ENCODE measurements at places on chromosomes 6 and 20.

DNA sequence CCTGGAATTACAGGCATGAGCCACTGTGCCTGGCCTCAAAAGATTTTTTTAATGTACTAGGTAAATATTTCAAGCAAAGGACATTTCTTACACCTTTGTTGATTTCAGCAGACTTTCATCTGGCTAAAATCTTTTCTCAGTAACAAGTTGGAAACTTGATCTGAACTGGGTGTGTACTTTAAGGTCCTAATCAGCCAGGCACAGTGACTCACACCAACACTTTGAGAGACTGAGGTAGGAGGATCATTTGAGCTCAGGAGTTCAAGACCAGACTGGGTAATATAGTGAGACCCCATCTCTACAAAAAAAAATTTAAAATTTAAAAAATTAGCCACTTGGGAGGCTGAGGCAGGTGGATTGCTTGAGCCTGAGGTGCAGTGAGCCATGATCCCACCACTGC is 7.0 kb upstream of the RALGAPA2 start:
- no peak for DNase-seq

DNA sequence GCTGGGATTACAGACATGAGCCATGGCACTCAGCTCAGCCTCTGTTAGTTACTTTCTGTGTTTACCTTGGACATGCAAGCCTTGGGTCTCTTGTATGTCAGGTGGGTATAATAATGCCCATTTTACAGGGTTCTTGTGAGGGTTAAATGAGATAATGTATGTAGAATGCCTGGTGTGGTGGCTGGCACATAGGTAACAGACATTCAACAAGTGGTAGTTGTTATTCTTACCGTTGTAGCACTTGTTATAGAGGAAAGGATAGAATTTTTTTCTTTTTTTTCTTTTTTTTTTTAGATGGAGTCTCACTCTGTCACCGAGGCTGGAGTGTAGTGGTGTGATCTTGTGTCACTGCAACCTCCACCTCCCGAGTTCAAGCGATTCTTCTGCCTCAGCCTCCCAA is 8.0 kb upstream of the KIF13A start:
- no peak for DNase-seq

GRCh38 chr6:129889580-129889979 is 28.5 kb upstream of the TMEM244 start:
- no peak for DNase-seq

- DNase-seq = no peak
These were observed 64.8 kb upstream of the SMIM8 start for GRCh38 chr6:87257565-87257964.

- no peak for DNase-seq
These were observed 277.1 kb upstream of the ECI2 start for GRCh38 chr6:4412488-4412887.

DNA sequence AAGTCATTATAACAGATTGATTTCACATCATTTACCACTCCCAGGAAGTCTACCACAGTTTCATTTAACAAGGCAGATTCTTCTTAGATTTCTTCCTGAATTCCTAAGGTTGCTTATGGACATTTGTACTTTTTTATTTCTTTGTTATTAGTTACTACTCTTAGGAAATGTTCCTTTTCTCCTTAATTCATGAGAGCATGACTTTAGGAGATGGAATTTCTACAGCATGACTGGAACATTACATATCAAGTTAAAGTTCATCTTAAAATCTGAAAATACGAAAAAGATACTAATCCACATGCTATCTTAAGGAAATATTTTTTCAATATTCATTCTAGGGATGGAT is 22.3 kb downstream of the CNKSR3 start:
- no peak for DNase-seq

- no peak for DNase-seq
These were observed 74.6 kb upstream of the RREB1 start for GRCh38 chr6:7033202-7033601.

DNA sequence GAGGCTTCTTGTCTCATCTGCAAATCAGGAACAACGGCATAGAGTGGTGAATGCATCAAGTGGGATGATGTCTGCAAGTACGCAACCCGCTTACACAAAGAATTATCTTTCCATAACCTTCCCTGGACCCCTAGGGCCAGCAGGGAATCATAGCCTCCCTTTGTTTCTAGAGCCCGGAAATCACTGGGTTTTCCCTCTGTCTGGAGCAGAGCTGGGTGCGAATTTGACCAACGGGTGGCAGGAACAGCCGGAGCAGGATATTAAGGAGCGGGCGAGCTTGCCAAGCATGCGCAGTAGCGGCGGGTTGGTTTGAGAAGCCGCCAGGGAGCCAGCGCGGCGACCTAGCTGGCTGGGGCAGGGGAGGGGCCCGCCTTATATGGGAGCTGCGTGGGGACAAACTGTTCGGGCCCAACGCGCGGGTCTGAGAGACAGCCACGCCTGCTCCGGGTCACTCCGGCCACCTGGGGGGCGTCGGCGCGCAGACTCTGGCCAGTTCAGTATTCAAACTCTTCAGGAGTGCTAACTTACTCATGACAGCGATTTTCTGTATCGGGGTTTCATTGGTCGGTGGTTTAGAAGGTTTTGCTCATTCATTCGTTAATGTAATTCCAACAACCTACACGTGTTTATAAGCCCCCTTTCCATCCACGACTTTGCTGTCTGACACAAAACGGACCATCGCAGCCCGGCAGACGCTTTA is 1.6 kb upstream of the KIF16B start:
- DNase-seq = no peak

DNA sequence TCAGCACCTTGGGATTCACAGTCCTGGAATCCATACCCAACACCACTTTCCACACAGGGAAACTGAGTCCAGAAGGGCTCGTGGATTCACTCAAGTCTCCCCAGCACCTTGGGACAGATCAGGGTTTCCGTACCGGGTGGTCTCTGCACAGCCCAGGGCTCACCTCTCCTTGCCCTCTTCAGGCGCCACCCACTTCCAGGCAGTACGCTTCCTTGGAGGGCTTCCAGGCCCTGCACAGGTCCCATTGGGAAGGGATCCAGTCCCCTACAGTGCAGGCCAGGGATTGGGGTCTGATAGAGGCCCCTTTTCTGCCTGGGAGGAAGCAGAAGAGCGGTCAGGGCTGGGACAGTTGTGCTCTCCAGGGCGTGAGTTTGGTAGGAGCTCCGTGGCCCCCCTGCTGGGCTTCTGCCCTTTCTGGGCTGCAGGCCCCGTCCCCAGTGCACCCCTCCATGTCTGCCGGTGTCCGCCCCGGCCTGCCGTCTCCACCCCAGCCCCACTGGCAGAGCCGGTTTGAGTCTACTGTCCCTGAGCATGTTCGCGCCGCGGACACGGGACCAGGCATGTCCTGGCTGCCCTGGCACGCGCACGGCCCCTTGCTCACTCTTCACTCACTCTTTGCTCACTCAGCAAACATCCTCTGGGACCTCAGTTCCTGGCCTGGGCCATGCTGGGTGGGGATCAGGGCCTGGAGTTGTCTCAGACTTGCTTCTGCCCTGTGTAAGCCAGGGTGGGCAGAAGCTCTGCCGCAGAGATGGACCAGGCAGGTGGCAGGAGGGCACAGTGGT is 12.6 kb downstream of the SRC start:
- no peak for DNase-seq

- no peak for DNase-seq
These were observed 67.5 kb downstream of the NDUFAF5 start for GRCh38 chr20:13852306-13852705.

DNA sequence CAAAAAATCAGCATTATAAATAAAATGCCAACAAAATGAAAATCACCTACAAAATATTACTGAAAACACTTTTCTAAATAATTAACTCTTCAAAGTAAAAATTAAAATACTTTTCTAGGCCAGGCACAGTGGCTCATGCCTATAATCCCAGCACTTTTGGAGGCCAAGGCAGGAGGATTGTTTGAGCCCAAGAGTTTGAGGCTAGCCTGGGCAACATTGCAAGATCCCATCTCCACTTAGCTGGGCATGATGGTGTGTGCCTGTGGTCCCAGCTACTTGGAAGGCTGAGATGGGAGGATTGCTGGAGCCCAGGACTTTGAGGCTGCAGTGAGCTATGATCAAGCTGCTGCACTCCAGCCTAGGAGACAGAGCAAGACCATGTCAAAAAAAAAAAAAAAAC is 6.4 kb downstream of the SERPINB9 start:
- DNase-seq = no peak

DNA sequence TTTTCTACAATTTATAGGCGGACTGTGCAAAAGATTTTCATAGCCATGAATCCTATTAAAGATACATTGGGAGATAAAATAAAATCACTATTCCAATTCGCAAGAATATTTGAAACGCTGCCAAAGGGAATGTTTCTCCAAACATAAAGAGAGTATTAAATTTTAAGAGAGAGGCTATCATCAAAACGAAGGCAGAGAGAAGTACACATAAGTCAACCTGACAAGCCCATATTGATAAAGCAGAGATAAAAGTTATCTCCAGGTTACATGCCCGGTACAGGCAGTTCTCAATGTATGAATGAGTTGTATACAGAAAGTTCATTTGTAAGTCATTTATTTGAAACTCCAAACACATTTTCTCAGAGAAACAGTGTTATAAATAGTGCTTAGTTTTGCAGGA is 193.1 kb downstream of the ATXN1 start:
- DNase-seq = no peak

- DNase-seq = no peak
These were observed 271.3 kb upstream of the BTBD3 start for GRCh38 chr20:11646359-11646758.

DNA sequence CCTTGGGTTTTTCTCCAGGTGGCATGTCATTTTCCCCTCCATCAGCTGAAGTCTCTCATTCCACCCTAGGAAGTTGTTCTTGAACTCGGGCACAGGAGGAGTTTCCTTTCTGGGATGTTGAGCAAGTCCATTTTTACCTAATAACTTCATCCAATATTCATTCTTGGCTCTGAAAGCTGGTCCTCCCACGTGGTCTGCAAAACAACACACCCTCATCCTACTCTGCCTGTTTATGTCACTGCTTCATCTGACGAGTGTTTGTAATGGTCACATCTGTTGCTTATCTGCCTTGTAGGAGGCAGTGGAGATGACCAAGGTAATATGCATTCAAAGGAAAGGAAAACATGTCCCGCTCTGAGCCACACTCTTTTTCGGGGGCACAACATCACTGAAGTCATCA is 41.7 kb upstream of the AIG1 start:
- no peak for DNase-seq

DNA sequence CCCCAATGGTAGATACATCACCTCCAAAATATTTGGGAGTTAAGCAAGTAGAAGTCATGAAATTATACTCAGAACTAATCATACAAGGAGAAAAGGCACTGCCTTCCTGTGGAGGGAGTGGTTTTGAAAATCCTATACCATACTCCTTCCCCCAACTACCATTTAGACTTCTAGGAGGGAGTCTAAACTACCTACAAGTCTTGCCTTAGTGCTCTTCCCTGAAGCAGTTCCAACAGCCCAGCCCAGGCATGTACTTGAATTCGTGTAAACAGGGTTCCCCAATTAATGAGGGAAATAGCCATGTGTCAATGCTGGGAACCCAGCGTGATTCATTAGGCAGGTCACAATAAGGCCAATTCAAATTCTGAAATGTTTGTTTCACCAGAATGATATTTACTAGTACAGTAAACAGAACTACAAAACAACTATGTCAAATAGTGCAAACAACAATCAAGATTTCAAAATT is 39.1 kb upstream of the SGK1 start:
- no peak for DNase-seq

Data from renal cortex interstitium (tissue), 15 donors.